GOT3 (cell line): ENCODE measurements at places on chromosomes 11 and 22.

GRCh38 chr22:20866736-20867135, 7.9 kb downstream of the SNAP29 start:
- no peak for DNase-seq

DNA sequence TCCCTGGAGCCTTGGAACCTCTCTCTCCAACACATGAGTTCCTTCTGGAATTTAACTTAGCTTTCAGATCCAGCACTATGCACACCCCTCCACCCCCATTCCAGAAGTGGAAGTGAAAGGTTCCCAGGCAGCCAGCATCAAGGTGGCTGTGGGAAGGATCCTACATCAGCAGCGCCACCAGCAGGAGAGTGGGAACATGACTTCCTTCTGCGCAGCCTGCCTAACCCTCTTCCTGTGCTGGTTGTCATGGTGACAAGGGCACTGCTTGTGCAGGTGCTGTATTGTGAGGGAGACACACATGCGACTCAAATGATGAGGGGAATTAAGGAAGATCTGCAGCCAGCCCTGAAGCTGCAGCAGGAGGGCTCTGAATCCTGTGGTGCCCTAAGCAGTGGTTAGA, 904.5 kb upstream of the API5 start:
- no peak for DNase-seq

DNA sequence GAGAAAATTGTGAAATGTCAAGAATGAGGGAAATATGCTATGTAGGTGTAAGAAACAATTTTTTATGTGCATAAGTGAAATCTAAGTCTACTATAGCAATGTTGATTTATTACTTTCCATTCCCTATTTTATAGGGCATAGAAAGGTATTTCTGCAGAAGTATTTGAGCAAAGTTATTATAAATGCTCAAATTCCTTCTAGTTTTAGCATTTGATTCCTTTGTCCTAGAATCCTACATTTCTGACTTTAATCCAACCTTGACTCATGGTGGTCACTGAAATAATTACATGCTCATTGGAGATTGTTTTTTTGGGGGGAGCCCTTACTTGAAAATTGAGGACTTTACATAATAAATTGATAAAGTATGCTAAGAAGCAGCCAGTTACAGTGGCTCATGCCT, 716.6 kb upstream of the LUZP2 start:
- no peak for DNase-seq

- no peak for DNase-seq
These were observed 2.7 kb upstream of the ARHGAP42 start for GRCh38 chr11:100684101-100685065.

GRCh38 chr11:12180257-12181205, 70.1 kb downstream of the MICAL2 start:
- no peak for DNase-seq

GRCh38 chr22:28013611-28014010, 94.6 kb upstream of the PITPNB start:
- no peak for DNase-seq

DNA sequence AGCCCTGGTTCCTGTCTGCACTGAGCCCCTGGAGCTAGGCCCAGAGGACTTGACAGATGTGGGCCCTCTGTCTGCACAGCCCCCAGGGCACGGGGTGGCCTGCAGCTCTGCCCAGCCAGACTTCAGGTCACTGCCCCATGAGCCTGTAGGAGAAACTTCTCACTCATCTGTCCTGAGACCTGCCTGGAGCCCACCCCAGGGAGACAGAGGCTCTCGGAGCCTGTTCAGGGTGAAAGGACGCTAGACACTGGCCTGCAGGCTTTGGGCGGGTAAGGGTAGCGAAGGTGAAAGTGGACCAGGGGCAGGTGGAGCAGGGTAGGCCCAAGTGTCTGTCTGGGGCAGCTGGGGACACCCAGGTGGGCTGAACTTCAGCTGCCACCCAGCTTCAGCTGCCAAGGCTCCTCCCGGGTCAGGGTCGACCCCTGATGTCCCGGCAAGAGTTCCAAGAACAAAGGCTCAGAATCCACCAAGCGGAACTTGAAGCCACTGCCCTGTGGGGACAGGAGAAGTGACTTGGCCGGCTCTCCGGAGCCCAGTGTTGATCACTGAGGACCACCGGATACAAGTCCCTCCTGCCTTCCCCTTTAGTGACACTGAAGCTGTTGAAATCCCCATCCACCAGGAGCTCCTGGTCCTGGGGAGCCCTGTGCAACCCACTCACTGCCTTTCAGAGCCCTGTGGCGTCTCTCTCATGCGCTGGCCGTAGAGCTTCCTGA, 90.3 kb downstream of the KCNQ1 start:
- no peak for DNase-seq
